ENCODE measurements at places on chromosomes 3 and 15. TPM values are rescaled to one million over a fixed set of nuclear protein-coding genes. Genes with fewer than 3 reads are reported as not detected.

DNA sequence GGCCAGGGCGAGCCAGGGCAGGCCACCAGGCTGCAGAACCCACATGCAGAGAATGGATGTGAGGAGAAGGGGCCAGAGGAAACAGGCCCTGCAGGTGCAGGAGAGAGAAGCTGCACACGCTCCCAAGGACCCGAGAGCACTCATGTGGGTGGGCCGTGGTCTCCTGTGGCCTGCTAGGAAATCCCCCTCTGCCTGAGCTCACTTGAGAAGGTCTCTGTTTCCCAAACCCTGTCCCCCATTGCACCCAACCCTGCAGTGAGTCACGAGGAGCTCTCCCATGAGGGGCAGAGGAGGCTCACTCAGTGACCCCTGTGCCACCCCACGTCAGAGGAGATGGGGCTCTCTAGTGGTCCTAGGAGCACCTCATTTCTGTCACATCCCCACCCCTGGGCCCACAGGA lies 111.1 kb downstream of the KLF13 start:
- H3K4me3 ChIP-seq: no peak overlapping the region
- H3K27me3 ChIP-seq: no peaks in the 10 kb centered on the region
- DNase-seq: no peak
- H3K4me1 ChIP-seq: peaks cover 88% of the 10 kb centered on the region

CHD2 gene
- 266 TPM for total RNA-seq

- no peaks in the 10 kb centered on the region for H3K4me1 ChIP-seq
- no peak overlapping the region for H3K27ac ChIP-seq
- H3K36me3 ChIP-seq: no peaks in the 10 kb centered on the region
- no peaks in the 10 kb centered on the region for H3K27me3 ChIP-seq
These were observed 58.0 kb upstream of the PPARG start for GRCh38 chr3:12230877-12231276.

CLDN16 gene
- total RNA-seq: not detected

CFAP92 gene
- total RNA-seq: 0.13 TPM

TMEM158 gene
- 0.20 TPM for total RNA-seq

DNA sequence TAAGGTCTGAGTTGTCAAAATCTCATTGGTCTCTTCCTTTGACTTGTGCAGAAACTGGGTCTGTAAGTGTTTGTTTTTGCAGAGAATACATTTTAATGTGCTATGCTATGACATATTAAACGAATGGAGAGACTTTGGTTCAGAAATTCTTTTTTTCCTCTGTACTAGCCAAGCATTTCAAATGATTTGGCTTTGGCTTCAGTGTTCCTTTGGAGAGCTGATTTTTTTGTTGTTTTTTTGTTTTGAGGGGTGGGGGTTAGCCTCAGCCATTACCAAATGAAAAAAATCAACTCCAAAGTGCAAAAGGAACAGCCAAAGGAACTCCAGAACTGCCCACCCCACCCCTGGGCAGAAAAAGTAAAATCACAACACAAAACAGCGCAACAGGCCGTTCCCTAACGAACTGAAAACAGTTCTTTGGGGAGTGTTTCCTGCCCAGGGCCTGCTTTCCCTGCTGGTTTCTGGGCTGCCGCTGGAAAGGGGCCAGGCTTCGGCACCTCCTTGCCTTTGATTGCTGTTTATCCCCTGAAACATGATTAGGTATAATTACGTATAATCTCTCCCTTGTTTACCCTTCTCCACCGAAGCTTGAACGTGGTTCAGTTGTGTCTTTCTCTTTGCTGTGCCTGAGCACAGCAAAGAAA lies 57.6 kb upstream of the NEO1 start:
- H3K27ac ChIP-seq: no peak overlapping the region
- H3K27me3 ChIP-seq: peaks cover 2% of the 10 kb centered on the region
- no peak overlapping the region for H3K4me3 ChIP-seq
- H3K36me3 ChIP-seq: no peaks in the 10 kb centered on the region
- no peaks in the 10 kb centered on the region for H3K4me1 ChIP-seq
- no peak for DNase-seq

TERC gene
- total RNA-seq: 22.4 TPM

DNA sequence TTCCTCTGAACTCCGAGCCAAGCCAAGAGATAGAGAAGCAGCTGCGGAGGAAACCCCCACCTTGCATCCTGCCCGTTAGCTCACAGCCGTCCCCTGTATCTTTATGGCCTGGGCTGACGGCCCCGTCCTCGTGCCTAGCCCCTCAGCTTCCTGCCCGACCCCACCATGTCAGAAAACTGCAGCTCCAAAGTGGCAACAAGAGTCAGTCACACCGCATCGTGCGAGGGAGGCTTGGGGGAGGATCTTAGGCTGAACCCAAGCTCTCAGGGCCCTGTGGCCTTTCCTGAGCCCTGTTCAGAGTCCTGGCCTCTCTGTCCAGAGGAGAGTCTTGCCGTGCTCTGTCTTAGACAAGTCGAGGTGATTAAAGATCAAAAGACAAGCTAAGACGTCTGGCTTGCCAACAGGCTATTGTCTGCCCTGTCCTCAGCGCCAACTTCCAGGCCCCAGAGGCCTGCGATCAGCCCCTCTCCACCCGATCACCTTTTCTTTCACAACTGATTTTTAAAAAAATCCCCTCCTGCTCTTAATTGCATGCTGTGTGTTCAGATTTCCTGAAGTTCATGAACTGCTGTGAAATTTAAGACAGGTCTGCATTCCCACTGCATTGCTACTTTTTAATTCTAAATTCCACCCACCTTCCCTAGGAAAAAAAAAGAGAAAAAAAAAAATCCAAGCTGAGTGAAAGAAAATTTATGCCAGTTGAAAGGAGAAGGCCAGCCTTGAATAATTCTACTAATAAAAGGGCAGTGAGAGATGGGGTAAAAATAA lies 89.7 kb upstream of the WNT5A start:
- DNase-seq: no peak
- H3K4me1 ChIP-seq: no peaks in the 10 kb centered on the region
- no peak overlapping the region for H3K4me3 ChIP-seq
- no peaks in the 10 kb centered on the region for H3K27me3 ChIP-seq
- H3K36me3 ChIP-seq: no peaks in the 10 kb centered on the region

DNA sequence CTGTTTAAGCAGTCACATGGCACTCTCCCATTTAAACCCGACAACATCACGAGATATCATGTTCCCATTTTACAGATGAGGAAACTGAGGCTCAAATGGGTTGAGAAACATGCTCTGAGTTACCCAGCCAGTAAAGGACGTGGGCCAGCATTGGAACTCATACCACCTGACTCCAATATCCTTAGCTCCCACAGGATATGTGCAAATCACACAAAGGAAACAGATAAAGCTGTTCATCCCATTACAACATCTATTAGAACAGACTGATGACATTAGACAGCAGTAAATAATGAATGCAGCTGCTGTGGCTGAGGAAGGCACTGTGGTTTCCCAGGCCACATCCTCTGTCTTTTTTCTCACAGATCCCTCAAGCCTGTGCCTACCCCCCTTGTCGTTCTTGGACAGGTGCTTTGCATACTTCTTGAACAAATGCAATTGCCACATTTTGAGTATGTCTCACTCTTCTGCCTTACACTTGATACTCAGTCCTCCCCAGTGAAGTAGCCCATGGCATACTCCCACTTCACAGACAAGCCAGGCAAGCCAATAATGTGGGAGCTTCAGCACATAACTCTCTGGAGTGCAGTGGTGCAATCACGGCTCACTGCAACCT lies 17.7 kb downstream of the FRMD4B start:
- no peak overlapping the region for H3K4me3 ChIP-seq
- no peaks in the 10 kb centered on the region for H3K27me3 ChIP-seq
- DNase-seq: peak; percentile 24
- H3K4me1 ChIP-seq: peaks cover 24% of the 10 kb centered on the region
- no peaks in the 10 kb centered on the region for H3K36me3 ChIP-seq

All from T-cell (primary cell).